ELF-1 (cell line): ENCODE measurements at places on chromosomes 5 and 9.
A peak's percentile ranks its signal among the peaks of the same experiment; 100 is the strongest.

GRCh38 chr5:175534070-175534932 is 55.9 kb downstream of the SFXN1 start:
- peak; percentile 96 for DNase-seq

GRCh38 chr9:24035816-24036215 is 209.8 kb upstream of the ELAVL2 start:
- no peak for DNase-seq

DNA sequence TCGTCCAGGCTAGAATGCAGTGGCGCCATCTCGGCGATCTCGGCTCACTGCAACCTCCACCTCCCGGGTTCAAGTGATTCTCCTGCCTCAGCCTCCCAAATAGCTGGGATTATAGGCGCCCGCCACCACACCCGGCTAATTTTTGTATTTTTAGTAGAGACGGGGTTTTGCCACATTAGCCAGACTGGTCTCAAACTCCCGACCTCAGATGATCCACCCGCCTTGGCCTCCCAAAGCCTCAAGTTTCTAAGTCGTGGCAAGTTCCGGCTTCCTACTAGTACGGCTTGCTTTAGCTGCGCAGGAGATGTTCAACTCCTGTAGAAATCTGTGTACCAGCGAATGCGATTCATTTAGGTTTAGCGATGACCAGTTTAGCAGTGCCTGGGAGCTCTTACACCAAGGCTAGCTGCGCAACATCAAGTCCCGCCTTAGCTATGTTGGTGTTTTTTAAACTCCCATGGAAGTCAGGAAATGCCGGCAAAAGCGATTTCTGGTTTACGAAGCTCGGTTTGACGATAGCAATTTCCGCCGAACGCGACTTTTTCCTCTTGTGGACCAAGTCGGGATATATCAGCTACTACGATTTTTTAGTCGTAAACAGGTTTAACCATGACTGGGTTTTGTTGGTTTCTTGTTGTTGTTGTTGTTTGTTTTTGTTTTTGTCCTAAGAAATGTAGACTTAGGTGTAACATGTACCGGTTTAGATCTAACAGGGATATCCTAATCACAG is 46.4 kb downstream of the ANXA2R start:
- peak; percentile 61 for DNase-seq

DNA sequence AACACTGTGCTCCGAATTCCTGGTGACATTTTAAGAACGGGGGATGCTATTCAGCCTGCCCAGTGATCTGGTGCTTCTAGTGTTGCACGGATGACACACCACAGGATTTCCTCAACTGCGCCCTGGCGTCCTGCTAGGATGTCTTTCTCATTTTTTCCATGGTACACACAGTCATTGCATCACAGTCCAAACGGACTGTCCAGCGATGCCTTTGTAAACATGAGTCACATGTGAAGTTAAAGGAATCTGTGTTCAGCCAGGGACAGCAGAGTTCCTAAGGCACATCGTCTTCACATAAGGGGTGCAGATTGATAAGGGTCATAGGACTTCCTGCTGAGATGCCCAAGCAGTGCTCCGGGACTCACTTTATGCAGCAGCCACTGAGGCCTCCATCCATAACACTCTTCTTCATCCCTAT is 9.3 kb upstream of the PTPN3 start:
- no peak for DNase-seq

- DNase-seq: no peak
Observed at GRCh38 chr9:6610073-6610472, 35.5 kb downstream of the GLDC start.

- no peak for DNase-seq
Observed at GRCh38 chr9:33443047-33443446, 4.3 kb downstream of the AQP3 start.

DNA sequence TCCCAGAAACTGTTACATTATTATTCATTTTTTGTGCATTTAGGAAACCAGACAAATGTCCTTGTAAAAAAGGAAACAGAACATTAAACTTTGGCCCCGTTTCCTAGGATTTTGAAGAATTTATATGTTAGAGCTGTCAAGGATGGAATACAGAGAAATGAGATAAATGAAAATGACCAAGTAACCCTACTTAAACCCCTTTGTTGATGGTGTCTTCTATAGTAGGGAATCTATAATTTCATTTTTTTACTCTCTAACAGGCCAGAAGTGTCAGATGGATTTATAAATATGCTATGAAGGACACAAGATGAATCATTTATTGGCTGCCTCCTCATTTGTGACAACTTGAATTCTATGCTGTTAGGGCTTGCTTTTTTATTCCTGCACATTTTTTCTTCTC is 1047.1 kb downstream of the PTPRD start:
- DNase-seq: no peak

DNA sequence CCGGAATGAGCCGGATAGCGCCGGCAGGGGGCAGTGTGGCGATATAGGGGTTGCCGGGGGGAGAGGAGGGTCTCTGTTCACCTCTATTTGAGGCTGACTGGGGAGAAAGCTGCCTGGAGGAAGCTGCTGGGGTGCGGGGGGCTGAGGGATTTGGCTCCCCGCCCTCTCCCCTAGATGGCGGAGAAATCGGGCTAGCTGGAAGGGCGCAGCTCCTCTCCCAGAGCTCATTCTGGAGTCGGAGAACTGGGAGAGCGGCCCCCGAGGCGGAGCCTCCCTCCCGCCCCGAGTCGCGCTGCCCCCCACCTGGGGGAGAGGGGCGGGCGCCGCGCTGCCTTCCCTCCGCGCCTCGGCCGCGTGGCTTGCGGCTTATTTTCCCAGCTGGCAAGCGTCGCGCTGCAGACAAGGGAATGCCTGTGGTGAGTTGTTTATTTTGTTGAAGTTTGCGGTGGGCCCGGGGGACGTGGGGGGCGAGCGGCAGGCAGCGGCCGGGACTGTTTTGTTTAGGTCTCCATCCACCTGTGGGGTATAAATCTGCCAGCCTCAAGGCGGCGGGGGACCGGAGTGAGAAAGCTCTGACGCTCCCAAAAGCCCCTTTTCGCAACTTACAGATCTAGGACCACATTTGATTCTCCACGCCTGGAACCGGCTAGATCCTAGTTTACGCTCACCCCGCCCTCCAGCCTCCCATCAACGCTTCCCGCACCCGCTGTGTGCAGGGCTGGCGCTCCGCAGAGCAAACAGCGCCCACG is 4.1 kb upstream of the RGMB start:
- DNase-seq: peak; percentile 64

DNA sequence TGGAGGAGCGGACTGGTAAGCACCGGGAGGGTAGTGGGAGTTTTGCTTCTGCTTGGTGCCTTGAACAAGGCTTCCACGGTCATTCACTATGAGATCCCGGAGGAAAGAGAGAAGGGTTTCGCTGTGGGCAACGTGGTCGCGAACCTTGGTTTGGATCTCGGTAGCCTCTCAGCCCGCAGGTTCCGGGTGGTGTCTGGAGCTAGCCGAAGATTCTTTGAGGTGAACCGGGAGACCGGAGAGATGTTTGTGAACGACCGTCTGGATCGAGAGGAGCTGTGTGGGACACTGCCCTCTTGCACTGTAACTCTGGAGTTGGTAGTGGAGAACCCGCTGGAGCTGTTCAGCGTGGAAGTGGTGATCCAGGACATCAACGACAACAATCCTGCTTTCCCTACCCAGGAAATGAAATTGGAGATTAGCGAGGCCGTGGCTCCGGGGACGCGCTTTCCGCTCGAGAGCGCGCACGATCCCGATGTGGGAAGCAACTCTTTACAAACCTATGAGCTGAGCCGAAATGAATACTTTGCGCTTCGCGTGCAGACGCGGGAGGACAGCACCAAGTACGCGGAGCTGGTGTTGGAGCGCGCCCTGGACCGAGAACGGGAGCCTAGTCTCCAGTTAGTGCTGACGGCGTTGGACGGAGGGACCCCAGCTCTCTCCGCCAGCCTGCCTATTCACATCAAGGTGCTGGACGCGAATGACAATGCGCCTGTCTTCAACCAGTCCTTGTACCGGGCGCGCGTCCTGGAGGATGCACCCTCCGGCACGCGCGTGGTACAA is 556 bp downstream of the PCDHGC3 start:
- DNase-seq: peak; percentile 65

DNA sequence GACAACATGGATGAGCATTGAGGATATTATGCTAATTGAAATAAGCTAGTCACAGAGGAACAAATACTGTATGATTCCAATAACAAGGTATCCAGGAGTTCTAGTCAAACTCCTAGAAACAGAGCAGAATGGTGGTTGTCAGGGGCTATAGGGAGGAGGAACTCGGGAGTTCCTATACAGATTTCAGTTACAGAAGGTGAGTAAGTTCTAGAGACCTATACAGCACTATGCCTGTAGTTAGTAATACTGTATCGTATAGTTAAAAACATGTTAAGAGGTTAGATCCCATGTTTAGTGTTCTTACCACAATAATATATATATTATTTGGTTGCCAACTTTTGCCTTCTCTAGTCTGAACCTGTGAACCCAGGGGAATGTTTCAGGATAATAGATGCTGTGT is 7.9 kb upstream of the OXCT1 start:
- DNase-seq: no peak

DNA sequence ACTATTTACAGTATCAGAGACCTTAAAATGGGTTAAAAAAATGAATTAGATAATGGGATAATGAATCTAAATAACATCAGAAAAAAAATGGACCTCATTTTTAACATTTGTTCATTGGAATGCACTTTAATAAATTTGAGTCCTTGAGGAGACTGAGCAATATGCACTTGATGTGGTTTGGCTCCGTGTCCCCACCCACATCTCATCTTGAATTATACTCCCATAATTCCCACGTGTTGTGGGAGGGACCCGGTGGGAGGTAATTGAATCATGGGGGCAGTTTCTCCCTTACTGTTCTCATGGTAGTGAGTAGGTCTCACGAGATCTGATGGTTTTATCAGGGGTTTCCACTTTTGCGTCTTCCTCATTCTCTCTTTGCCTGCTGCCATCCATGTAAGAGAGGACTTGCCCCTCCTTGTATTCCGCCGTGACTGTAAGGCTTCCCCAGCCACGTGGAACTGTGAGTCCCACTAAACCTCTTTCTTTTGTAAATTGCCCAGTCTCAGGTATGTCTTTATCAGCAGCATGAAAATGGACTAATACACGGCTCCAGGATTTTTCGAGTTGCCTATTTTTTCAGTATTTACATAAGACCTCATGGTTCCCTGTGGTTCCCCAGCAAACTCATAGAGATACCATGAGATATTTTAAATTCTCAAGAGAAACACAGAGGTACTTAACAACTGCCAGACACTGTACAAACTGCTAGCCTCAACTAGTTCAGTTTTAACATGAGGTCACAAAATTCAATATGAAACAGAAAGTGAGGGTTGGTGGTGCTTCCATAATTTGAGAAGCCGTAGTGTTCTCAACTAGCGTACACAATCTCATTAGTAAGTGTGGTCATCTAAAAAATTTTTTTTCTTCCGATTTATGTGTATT is 128.3 kb downstream of the TLE1 start:
- DNase-seq: no peak

DNA sequence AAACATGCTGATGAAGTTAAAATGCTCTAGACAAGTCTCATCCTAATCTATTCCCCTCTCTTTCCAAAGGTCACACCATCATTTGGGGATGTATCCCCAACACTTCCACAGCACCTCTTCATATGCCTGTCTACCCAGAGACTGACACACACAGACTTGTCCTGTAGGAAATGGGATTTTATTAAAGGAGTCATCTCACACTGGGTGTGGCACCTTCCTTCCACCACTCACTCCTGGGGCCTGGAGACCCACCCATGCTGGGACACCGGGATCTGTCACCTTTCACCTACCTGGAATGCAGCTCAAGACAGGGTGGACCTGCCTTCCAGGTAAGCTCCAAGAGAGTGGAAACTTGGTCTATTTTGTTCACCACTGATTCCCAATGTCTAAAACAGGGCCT is 99.4 kb upstream of the HAND1 start:
- DNase-seq: peak; percentile 34

DNA sequence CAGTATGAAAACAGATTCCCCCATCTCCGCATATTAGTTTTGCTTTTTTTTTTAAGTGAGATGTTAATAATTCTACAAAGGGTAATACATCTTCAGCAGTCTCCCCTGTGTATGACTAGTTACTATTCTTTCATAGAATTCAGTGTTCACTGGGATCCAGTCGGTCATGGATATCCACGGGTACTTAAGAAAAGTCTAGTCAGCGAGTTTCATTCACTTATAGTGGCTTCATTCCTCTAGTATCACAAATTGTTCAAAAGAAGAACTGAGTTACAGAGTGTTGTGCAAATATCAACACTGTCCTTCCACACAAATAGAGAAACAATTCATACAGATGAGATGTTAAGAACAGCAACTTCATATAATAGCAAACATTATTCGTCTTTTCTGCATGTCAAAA is 35.7 kb downstream of the BNC2 start:
- no peak for DNase-seq

DNA sequence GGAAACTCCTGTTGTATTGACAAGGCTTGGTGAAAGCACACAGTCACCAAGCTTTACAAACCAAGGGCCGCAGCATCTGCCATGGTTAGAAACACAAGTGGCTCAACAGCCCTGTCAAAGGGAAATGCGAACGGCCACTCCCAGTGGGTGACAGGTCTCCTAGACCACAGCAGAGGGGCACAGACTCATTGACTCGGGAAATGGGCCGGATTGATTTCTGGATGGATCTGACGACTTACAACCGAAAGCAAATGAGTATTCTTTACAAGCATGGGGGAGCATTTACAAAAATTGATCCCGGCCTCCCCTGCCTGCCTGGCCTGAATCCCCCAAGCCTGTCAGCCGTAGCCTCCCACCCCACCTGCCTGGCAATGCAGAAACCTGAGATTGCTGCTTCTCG is 48.2 kb downstream of the ADAMTS2 start:
- DNase-seq: no peak

- no peak for DNase-seq
Observed at GRCh38 chr9:111917201-111917600, 20.6 kb downstream of the UGCG start.

DNA sequence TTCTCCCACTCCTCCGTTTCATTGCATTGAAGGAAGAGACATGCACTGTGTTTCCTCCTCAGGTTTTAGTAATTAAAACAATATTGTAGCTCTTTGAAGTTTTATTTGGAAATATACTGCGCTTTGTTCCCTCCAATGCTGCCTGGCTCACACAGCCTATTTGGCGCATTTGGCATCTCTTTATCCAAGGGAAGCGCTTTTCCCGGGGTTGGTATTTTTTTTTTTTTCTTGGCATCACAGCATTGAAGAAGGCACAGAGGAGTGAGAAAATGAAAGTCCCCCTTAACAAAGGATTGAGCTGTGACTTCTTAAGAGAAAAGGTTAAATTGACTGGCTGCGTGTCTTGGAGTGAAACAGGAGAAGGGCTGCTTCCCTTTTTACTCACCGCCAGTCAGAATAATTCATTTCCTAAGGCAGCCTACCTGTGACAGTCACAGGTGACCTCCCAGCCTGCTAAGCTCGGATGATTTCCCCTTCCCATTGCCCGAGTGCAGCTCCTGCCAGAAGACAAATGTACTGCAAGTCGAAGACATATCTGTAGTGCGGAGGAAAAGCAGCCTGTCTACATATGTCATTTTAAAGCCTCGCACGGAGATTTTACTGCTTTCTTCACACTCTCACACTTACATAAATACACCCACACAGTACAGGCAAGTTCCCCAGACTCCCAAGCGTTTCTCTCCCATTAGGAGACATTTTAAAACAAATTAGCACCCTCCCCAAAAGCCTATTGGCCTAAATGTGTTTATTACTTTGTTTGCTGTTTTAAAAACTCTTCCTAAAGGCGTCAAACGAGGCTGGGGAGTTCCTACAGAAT is 665.5 kb upstream of the ZNF608 start:
- peak; percentile 65 for DNase-seq

- DNase-seq: peak; percentile 53
Observed at GRCh38 chr5:178083922-178084321, 29.4 kb upstream of the N4BP3 start.

GRCh38 chr9:16970321-16970720 is 99.9 kb upstream of the BNC2 start:
- no peak for DNase-seq

GRCh38 chr5:102875721-102876123 is 120.6 kb downstream of the PAM start:
- DNase-seq: no peak

- no peak for DNase-seq
Observed at GRCh38 chr9:112447283-112447761, 39.3 kb upstream of the KIAA1958 start.
